ENCODE measurements at places on chromosomes 12 and 14.

- DNase-seq, result no peak
These were observed 38.3 kb upstream of the FAR2 start for GRCh38 chr12:29110506-29111442.

- no peak for DNase-seq
These were observed 165.4 kb downstream of the CEP128 start for GRCh38 chr14:80776186-80776585.

DNA sequence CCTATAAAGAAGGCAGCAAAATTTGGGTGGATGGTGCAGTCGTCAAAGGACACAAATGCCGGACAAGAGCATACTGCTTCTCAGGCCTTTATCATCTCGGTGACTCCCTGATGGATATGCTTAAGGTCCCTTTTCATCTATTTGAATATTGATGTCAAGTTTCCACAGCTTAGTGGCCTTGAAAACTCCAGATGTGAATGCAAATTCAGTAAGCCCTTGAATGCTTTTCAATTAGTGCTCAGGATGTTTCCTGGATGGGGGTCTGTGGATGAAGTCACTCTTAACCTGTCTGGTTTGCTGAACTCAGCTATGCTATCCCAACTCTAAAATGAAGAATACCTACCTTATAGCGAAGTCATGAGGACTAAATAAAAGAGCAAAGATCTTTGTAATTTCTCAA is 10.7 kb downstream of the REM2 start:
- DNase-seq, result no peak

DNA sequence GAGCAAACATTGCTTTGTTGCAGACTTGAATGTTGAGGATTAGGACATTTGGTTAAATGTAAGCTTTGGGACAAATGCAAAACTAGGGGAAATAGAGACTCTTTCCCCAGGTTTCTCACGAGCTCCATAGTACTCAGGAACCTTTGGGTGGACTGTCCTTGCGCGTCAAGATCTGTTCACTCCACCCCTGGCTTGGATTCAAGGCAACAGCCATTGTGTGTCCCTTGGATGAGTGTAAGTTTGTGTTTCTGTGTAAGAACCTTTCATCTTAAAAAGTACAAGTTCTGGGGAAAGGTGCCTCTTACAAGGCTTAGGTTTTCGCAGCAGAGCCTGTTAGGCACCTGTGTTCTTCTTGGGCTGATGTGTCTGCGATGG is 3.7 kb downstream of the SUSD6 start:
- no peak for DNase-seq

DNA sequence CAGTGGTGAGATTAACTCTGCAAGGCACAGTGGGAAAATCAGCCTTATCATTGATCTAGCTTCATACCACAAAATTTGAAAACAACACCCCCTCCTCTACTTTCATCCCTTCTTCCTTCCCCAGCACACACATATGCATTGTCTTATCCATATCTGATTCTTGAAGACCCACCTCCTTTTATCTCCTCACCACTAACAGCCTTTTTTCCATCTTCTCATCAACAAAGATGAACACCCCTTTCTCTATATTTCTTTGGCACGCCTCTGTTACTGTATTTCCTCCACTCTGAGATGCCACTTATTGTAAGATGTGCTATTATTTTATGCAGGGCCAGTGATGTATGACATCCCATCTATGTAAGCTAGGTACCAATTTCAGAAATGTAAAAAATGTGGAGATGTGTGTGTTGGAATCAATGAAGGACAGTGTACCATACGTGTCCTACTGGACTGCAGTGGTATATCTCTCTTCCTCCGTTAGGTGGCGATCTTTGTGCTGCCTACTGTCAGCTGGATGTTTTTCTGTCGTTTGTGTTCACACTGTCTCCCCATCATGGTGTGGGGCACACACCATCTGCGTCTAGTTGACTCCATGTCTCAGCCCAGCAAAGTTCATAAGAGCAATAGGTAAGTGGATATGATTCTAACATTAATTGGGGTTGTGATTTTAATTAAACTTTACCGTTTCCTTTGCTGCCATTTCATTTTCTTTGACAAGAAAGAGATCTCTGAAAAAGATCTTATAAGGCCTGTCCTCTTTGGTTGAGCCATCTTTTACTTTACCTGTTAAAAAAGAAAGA is 24.0 kb downstream of the CCDC38 start:
- DNase-seq, result no peak

- no peak for DNase-seq
These were observed 15.0 kb downstream of the CCDC85C start for GRCh38 chr14:99589031-99589441.

DNA sequence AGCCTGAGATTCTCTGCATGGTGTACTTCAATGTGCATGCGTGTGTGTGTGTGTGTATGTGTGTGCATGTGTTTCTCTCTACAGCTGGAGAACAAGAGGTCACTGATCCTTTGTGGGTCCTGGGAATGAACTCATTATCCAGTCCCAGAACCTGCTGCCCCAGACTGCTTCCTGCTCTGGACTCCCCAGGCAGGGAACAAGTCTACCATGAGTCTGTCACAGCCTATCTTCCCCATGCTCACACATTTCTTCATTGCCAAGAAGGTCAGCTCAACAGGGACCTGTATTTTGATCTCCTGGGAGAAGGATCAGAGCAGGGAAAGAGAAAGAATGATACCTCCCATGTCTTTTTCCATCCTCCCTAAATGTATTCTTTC is 2.9 kb upstream of the AGAP2 start:
- DNase-seq, result no peak

All from occipital lobe (tissue), 3 donors.